ENCODE measurements at places on chromosomes 12 and 14.

DNA sequence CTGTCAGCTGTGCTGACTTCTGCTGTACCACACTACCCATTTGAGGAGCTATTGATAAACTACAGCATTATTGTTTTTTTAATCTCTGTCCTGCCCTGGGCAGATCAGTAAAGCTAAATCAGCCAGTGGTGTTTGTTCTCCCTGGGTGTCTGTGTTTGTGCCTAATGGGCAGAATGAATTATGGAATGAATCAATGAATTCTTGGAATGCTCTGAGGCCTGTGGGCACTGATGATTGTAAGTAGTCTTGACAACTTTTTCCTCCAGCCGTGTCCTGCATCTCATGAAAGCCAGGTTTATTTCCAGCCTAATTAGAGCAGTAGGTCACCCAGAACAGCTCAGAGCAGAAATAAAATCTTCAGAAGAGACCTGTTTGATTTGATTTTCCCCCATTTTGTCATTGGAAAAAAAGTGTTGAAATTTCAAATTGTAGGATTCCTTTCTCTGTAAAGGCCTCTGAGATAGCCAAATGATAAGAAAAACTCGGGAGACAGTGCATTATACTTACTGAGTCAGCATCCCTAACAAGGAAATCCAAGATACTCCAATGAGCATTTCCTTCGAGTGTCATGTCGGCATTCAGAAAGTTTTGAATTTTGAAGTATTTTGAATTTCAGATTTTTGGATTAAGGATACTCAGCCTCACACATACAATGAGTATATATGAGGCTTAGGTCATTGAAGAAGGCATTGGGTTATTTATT, 19.4 kb upstream of the EVL start:
- H3K27me3 ChIP-seq: no peaks in the 10 kb centered on the region
- no peaks in the 10 kb centered on the region for H3K36me3 ChIP-seq
- no peak overlapping the region for H3K27ac ChIP-seq
- no peak overlapping the region for H3K4me3 ChIP-seq
- H3K4me1 ChIP-seq: no peaks in the 10 kb centered on the region

DNA sequence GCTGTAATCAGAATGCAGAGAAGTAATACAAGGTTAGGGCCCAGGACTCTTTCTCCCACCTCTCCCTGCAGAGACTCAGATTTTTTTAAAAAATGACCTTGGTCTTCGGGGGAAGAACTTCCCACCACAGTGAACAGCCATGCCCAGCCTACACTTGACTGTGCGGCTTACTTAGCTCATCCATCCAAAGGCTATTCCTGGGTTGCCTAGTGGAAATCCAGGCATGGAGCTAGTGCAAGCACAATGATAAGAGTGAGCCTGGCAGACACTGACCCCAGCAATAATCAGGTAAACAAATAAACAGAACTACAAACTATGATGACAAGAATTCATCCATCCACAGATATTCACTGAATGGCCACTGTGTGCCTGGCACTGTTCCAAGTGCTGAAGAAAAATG, 14.7 kb downstream of the SERPINA5 start:
- H3K27me3 ChIP-seq: peaks cover 1% of the 10 kb centered on the region
- H3K36me3 ChIP-seq: no peaks in the 10 kb centered on the region
- no peak overlapping the region for H3K27ac ChIP-seq
- no peaks in the 10 kb centered on the region for H3K4me1 ChIP-seq
- DNase-seq: no peak
- no peak overlapping the region for H3K4me3 ChIP-seq

DNA sequence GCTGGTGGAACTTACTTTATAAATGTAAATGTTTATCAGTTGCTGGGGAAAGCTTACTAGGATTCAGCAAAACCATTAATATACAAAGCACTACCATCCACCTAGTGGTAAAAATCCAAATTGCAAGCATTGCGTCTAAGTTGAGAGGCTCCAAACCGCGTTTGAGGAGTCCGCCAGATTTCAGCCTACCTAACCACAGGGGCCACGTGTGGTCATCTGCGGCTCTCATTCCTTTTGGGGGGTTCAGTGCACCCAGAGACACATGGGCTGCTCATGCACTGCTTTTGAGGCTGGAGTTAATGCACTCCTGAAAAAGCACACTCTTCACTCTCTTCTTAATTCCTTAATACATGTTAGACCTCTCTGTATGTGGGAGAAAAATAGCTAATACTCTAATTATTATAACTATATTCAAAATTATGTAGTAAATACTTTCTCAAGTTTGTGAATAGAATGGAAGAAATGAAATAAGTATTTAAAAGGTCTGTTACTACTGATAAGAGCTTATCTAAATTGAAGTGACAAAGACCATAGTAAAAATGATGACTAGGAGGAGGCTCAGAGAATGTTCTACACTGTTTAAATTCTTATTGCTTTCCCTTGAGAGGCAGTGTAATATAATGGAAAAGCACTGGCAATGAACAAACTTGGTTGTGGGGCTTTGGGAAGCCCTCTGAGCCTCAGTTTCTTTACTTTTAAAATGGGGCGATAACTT, 41.4 kb upstream of the MANSC4 start:
- H3K27ac ChIP-seq: peak overlapping the region; percentile 73
- peak; percentile 24 for DNase-seq

DNA sequence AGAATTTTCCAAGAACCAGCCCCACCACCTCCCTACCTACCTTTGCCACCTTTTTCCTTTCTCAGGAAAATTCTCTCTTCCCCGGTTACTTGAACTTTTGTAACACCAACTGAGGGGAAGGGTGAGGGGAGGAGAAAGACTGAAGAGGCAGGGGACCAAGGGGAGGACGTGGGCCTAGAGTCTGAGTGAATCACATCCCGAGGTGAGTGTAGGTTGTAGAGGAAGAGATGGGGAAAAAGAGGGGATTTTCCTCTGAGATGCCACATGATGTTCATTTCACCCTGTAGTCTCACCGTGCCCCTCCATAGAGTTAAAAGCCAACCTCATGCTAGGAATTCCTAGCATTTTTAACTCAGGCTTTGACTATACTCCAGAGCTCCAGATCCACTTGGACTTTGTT, 311.8 kb downstream of the RPAP3 start:
- peak overlapping the region; percentile 66 for H3K4me3 ChIP-seq
- DNase-seq: no peak
- peak overlapping the region; percentile 100 for H3K27ac ChIP-seq
- peaks cover 27% of the 10 kb centered on the region for H3K36me3 ChIP-seq

GRCh38 chr12:122981036-122981471, 573 bp downstream of the ARL6IP4 start:
- peaks cover 49% of the 10 kb centered on the region for H3K4me1 ChIP-seq
- peak overlapping the region; percentile 81 for H3K27ac ChIP-seq
- peaks cover 24% of the 10 kb centered on the region for H3K36me3 ChIP-seq
- no peaks in the 10 kb centered on the region for H3K27me3 ChIP-seq
- H3K4me3 ChIP-seq: peak overlapping the region; percentile 88

GRCh38 chr12:124861492-124861891, 2.2 kb downstream of the SCARB1 start:
- H3K4me1 ChIP-seq: peaks cover 51% of the 10 kb centered on the region
- H3K36me3 ChIP-seq: peaks cover 1% of the 10 kb centered on the region
- peak overlapping the region; percentile 80 for H3K27ac ChIP-seq
- no peaks in the 10 kb centered on the region for H3K27me3 ChIP-seq

DNA sequence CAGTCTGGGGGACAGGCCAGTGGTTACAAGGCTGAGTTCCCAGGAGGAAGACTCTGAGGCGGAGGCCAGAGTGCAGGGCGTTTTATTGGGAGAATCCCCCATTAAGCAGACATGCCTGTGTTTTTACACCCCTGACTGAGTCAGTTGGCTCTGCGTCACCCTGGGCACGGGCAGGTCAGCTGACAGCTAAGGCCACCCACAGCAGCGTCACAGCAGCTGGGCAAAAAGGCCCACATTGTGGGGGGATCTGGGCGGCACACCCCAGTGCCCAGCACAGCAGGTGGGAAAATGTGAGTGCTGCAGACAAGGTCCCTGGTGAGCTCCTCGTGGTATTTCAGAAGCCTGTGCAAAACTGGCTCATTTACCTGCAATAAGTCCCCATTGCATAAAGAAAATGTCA, 184.7 kb downstream of the AACS start:
- peaks cover 16% of the 10 kb centered on the region for H3K27me3 ChIP-seq
- DNase-seq: no peak
- no peak overlapping the region for H3K27ac ChIP-seq

DNA sequence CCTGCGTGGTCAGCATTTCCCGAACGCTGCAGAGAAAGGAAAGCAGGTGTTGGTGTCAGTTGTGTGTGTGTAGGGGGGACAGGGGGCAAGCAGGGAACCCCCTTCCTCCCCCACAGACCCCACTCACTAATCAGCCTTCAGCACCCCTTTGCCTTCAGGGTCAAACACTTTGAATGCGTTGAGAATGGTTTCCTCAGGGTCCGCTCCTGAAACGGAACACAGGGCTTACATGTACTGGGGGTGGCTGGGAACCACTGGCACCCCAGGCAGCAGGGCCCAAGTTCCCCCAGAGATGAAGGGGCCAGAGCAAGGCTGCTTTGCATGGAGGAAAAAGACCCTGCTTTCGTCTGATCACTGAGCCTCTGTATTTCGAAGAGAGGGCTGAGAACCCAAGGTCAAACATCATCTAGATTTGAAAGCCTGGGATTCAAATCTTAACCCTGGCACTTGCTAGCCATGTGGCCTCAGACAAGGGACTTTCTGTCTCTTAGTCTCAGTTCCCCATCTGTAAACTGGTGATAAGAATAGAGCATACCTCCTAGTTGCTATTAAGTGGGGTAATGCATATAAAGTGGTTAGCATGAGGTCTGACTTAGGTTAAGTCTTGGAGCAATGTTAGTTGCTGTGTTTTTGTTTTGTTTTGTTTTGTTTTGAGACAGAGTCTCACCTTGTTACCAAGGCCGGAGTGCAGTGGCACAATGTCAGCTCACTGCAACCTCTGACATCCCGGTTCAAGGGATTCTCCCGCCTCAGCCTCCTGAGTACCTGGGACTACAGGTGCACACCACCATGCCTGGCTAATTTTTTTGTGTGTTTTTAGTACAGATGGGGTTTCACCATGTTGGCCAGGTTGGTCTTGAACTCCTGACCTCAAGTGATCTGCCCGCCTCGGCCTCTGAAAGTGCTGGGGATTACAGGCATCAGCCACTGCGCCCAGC, 7.0 kb downstream of the MYL2 start:
- H3K36me3 ChIP-seq: no peaks in the 10 kb centered on the region
- peak overlapping the region; percentile 90 for H3K27ac ChIP-seq
- peak; percentile 21 for DNase-seq
- no peaks in the 10 kb centered on the region for H3K27me3 ChIP-seq

DNA sequence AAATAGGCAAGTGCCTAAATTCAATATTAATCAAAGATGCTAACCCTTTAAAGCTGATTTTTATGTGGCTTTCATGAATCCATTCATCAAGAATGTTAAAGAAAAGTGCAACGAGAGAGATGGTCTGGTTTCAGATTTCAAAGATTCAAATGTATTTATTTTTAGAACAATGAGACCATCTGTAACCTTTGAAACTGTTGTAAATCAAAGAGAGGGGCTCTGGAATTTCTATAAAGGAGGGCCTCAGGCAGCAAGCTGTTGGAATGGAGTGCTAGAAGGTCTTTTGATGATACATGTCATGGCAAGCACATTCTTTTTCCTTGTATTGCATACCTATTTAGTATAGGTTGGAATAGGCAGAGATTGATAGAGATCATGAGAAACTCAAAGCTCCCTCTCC, 433.0 kb downstream of the LRIG3 start:
- no peak for DNase-seq
- no peaks in the 10 kb centered on the region for H3K36me3 ChIP-seq
- no peaks in the 10 kb centered on the region for H3K27me3 ChIP-seq
- no peak overlapping the region for H3K4me3 ChIP-seq
- no peak overlapping the region for H3K27ac ChIP-seq

DNA sequence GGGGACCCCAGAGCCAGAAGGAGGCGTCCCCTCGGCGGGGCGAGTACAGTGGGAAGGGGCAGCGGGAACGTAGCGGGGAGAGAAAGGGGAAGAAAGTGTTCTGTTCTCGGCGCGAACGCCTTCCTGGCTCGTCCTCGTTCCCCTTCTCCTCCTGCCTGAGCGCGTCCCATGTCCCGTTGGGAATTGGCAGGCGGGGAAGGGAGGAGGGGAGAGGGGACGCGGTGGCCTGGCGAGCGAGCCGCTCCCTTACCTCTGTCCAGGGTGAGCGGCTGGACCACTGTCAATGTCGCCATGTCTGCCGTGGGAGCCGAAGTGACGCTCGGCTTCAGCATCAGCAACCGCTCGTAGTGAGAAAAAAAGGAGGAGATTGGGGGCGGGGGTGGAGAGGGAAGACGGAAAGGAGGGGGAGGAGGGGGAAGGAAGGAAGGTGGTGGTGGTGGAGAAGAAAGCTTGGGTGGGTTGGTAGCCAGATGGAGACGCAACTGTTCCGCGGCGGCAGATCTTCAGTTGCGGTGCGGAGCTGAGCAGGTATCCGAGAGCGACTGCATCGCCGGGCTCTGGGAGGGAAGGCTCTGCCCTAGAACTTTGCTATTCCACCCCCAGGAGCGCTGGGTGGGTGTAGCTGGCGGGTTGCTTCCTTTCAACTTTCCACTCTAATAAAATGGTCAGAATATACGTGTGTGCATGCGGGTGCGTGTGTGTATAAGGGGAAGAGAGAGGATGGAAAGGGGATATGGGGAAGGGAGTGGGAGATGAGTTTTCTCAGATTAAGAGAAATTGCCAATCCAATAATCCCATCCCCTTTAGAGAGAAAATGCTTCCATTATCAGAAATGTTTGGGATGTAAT, at the start of gene LIN7A:
Gene LIN7A, minus strand, starts transcription at position 544 of the 848 bp plus-strand sequence. Its CDS starts 212 bp downstream, at position 332.
- DNase-seq: no peak
- no peaks in the 10 kb centered on the region for H3K36me3 ChIP-seq
- H3K4me3 ChIP-seq: no peak within 1 kb of the TSS
- no peak within 1 kb of the TSS for H3K27ac ChIP-seq
- peaks cover 27% of the 10 kb centered on the region for H3K27me3 ChIP-seq

DNA sequence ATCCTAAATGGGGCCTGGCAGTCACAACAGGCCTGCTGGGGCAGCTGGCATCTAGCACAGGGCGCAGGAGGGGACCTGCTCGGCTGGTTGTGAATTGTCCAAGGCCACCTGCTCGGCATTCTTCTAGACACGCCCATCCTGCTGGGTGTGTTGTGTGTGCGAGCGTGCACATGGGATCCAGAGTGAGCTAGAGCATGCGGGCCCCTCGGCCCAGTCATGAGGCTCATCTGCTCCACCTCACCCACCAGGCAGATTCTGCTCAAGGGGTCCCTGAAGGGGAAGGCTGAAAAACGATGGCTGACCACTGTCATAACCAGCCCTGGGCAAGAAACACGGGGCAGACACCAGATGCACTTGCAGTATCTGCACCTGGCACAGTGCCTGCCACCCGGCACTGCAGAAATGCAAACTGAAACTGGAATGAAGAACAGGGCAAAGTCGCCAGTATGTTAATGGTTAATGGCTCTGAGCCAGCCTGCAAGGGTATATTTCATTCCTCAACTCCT, 31.8 kb downstream of the MAX start:
- peak overlapping the region; percentile 11 for H3K4me3 ChIP-seq
- H3K27me3 ChIP-seq: no peaks in the 10 kb centered on the region
- H3K27ac ChIP-seq: no peak overlapping the region
- peaks cover 62% of the 10 kb centered on the region for H3K36me3 ChIP-seq
- DNase-seq: no peak

GRCh38 chr14:83646228-83646627, 1883.7 kb upstream of the FLRT2 start:
- H3K36me3 ChIP-seq: no peaks in the 10 kb centered on the region
- DNase-seq: no peak
- H3K4me3 ChIP-seq: no peak overlapping the region
- H3K27ac ChIP-seq: no peak overlapping the region
- H3K4me1 ChIP-seq: no peaks in the 10 kb centered on the region

GRCh38 chr12:103799504-103799856, 41.6 kb downstream of the NT5DC3 start:
- no peak for DNase-seq
- H3K36me3 ChIP-seq: peaks cover 58% of the 10 kb centered on the region
- H3K27ac ChIP-seq: no peak overlapping the region
- H3K27me3 ChIP-seq: no peaks in the 10 kb centered on the region

- peaks cover 12% of the 10 kb centered on the region for H3K27me3 ChIP-seq
- DNase-seq: no peak
- H3K4me1 ChIP-seq: no peaks in the 10 kb centered on the region
- no peak overlapping the region for H3K27ac ChIP-seq
- H3K4me3 ChIP-seq: no peak overlapping the region
- H3K36me3 ChIP-seq: no peaks in the 10 kb centered on the region
Observed at GRCh38 chr12:108235197-108235984, 103.7 kb downstream of the CMKLR1 start.
